ENCODE measurements at places on chromosomes 3 and 15. TPM values are rescaled to one million over a fixed set of nuclear protein-coding genes. Genes with fewer than 3 reads are reported as not detected.

The DBR1 gene
- total RNA-seq, result 4.2 TPM

The CRABP1 gene
- not detected for total RNA-seq

The IL5RA gene
- not detected for total RNA-seq

The UROC1 gene
- total RNA-seq, result 101 TPM

The GPR149 gene
- total RNA-seq, result not detected

- H3K27me3 ChIP-seq, result no peaks in the 10 kb centered on the region
- H3K4me3 ChIP-seq, result peak overlapping the region; percentile 85
- DNase-seq, result no peak
- peak overlapping the region; percentile 84 for H3K27ac ChIP-seq
Observed at GRCh38 chr3:158802409-158803268, 785 bp downstream of the MFSD1 start.

DNA sequence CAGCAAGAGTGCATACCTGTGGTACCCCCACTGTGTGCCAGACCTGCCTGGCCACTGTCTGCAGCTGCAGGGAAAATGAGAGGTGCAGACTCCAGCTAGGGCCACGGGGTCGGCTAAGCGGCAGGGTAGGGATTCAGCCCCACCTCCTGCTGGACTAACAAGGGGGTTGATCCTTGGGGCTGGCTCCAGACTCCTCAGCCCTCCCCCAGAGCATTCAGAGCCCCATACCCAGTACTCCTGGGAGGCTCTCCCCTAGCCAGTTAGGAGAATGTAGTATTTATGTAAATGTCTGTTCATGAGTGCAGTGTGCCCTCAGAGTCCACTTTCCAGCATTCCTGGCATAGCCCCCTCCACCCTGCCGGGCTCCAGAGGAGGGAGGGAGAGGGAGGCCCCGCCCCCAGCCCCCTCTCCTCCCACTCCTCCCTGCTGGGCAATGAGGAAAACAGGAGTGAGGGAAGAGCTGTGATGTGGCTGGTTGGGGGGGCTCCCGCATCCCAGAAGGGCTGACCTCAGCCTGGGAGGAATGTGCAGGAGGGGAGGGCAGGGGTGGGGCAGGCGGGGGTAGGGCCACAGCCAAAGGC lies 4.5 kb upstream of the SEMA3B start:
- no peaks in the 10 kb centered on the region for H3K36me3 ChIP-seq
- no peak for DNase-seq
- no peak overlapping the region for H3K27ac ChIP-seq
- H3K4me1 ChIP-seq, result no peaks in the 10 kb centered on the region

- H3K36me3 ChIP-seq, result no peaks in the 10 kb centered on the region
- H3K4me1 ChIP-seq, result peaks cover 3% of the 10 kb centered on the region
- no peak for DNase-seq
- H3K27me3 ChIP-seq, result no peaks in the 10 kb centered on the region
- H3K27ac ChIP-seq, result no peak overlapping the region
- H3K4me3 ChIP-seq, result no peak overlapping the region
Observed at GRCh38 chr3:195401943-195402342, 40.9 kb downstream of the ACAP2 start.

GRCh38 chr3:105513042-105513441 lies 146.3 kb downstream of the ALCAM start:
- no peak overlapping the region for H3K27ac ChIP-seq
- no peak overlapping the region for H3K4me3 ChIP-seq

DNA sequence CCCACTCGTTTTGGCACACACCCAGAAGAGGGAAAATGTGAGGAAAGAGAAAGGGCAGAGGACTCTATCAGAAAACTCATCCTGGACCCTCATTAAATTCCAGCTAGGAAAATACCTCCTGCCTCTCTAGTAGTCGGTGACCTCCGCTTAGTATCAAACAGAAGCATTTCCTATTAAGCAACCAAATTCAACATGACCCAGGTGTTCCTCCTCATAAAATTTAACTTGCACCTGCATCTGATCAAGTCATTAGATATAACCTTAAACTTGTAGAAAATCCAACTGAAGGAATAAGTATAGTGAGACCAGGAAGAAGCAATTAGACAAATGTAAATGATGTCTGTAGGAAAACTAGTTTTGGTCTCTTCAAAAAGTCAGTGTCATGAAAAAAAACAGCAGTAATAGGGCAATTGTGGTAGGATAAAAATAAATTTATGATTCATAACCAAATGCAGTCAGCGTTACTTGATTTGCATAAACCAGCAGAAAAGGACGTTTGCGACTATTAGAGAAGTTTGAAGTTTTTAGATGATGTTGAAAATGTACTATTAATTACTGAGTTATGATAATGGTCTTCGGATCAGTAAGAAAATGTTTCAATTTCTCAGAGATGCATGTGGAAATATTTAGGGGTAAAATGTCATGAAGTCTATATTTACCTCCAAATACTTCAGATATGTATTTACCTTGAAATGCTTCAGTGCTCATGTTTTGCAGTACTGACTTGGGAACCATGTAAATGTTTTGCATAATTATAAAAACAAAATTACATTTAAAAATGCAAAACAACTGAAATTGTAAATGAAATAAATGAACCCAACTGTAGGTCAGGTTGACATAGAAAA lies 44.6 kb downstream of the LDHAL6B start:
- no peak overlapping the region for H3K4me3 ChIP-seq
- no peaks in the 10 kb centered on the region for H3K27me3 ChIP-seq
- H3K36me3 ChIP-seq, result no peaks in the 10 kb centered on the region
- H3K4me1 ChIP-seq, result peaks cover 23% of the 10 kb centered on the region

GRCh38 chr3:175075269-175075668 lies 216.1 kb downstream of the NAALADL2 start:
- no peak overlapping the region for H3K27ac ChIP-seq
- H3K36me3 ChIP-seq, result no peaks in the 10 kb centered on the region
- no peak overlapping the region for H3K4me3 ChIP-seq
- H3K4me1 ChIP-seq, result no peaks in the 10 kb centered on the region
- DNase-seq, result no peak

The MEIS2 gene
- 8.7 TPM for total RNA-seq

DNA sequence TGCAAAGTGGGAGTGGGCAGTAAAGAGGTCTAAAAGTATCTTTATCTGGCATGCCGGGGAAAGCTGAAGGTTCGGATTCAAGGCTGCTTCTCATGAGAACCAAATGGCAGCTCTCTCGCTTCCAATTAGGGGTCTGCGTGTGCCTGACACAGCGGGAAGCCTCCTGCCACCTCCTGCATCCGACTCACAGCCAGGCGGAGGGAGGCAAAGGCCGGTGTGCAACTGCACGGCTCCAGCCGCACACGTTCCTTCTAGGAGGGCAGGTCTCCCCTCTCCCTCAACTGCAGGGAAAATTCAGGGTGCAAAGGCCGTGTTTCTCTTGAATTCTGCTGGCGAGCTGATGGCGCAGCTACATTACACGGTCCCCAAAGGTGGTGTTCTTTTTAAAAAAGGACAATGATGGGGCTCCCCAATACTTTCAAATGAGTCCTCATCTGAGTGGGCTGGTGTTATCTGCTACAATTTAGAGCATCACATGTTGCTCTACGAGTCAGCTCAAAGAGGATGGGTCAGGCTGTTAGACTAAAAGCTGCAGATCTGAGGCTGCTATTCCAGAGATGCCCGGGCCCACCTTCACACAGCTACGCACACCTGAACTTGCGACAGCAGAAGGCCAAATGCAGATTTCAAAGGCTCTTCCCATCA lies 226.6 kb downstream of the ADAMTS17 start:
- no peaks in the 10 kb centered on the region for H3K4me1 ChIP-seq
- H3K27me3 ChIP-seq, result no peaks in the 10 kb centered on the region
- H3K4me3 ChIP-seq, result no peak overlapping the region
- no peak for DNase-seq

The CPLX3 gene
- not detected for total RNA-seq
